ENCODE measurements at places on chromosomes 12 and 14. TPM values are rescaled to one million over a fixed set of nuclear protein-coding genes. Genes with fewer than 3 reads are reported as not detected.

Gene ACOT6
- total RNA-seq, result not detected

Gene ACSM4
- not detected for total RNA-seq

Gene ANKRD13A
- 41.1 TPM for total RNA-seq

Gene CABP1
- total RNA-seq, result 0.13 TPM

DNA sequence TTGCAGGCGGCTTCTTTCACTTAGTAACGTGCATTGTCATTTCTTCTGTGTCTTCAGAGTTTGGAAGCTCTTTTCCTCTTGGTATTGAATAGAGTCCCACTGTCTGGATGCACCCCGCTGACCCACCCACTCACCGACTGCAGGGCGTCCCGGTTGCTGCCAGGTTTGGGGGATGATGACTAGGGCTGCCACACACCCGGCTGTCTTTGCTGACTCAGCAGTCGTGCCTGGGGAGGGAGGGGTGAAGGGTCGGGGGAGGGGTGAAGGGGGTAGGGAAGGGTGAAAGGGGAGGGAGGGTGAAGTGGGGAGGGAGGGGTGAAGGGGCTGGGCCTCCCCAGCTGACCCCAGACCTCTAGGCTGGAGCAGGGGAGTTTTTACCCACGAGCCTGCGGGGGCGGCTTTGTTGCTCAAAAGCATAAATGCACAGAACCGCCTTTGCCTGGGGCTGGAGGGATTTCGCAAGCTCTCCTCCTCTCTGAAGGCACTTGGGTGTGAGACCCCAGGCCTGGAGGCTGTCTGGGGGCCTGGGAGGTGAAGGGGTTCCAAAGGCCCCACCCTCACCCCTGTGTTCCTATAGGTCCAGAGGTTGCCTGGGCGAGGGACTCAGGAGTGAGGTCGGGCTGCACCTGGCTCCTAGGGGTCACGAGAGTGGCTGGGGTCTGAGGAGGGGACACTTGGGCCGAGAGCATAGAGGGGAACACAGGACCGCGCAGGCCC is 31.3 kb upstream of the ULK1 start:
- no peak for DNase-seq

GRCh38 chr12:69415471-69416275 is 54.5 kb upstream of the FRS2 start:
- DNase-seq, result no peak

DNA sequence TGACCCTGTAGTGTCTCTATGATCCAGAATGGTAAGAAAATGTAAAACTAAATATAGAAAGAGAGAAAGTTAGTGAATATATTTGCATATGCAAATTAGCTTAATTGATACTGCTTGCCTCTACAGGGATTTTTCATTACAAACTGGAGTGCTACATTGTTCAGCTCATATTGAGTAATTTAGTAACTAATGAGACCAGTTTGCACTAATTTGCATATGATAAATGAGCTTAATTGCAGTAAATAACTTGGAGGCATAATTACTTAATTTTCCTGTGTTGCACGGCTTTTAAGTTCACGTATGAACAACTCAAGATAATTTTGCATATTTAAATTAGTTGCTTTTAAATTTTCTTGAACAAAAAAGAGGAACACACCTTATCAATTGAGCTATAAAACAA is 436.5 kb downstream of the NPAS3 start:
- DNase-seq, result no peak

GRCh38 chr12:105235281-105235731 is 668 bp downstream of the APPL2 start:
- no peak for DNase-seq

DNA sequence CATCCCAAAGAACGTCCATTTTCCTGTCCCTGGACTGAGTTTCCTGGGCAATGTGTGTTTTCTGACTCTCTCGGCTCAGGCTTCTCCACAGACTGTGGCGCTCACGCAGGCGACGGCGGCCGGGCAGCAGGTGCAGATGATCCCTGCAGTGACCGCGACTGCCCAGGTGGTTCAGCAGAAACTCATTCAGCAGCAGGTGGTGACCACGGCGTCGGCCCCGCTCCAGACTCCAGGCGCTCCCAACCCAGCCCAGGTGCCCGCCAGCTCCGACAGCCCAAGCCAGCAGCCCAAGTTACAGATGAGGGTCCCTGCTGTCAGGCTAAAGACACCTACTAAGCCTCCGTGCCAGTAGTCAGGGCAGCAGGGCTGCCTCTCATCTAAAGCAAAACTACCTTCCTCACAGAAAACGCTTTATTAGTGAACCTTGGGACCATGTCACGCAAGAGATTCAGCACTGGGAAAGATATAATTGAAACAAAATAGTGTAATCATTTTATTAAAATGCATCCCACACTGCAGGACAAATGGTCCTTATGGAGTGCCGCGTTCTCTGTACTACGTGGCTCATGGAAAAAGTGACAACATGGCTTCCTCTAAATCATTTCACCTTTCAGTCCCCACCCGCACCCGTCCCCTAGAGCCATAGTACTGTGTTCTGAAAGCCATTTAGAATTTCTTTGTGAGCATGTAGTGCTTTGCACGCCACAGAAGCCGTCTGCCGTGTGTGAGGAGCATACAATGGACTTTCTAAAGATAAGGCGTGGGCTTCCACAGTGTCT is 66.6 kb downstream of the DDX51 start:
- no peak for DNase-seq

GRCh38 chr14:50335389-50335788 is 23.3 kb downstream of the DMAC2L start:
- no peak for DNase-seq

DNA sequence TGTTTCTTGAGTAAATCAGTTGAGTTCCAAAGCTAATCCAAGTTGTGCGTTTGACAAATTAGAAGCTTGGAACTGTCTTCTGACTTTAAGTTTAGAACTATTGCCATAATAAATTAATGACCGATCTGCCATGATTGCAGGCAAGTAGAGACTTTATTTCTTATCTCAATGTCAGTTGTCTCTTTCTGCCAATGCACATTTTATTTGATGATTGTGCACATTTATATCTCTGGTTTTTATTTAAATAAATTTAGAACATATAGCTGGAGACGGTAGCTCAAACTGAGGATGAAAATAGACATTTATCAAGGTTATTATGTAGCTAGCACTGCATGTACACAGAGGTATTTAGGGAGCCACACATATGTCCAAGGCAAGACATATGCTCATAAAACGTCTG is 34.1 kb downstream of the SLCO1B1 start:
- DNase-seq, result no peak

Measured in CD8-positive, alpha-beta memory T cell (primary cell).